AG08395 (cell line): ENCODE measurements at places on chromosomes 13 and 19.
A peak's percentile ranks its signal among the peaks of the same experiment; 100 is the strongest.

GRCh38 chr19:755063-755462 is 4.2 kb downstream of the MISP start:
- no peak for DNase-seq

- DNase-seq, result peak; percentile 95
Observed at GRCh38 chr19:55369653-55370304, 484 bp downstream of the IL11 start.

DNA sequence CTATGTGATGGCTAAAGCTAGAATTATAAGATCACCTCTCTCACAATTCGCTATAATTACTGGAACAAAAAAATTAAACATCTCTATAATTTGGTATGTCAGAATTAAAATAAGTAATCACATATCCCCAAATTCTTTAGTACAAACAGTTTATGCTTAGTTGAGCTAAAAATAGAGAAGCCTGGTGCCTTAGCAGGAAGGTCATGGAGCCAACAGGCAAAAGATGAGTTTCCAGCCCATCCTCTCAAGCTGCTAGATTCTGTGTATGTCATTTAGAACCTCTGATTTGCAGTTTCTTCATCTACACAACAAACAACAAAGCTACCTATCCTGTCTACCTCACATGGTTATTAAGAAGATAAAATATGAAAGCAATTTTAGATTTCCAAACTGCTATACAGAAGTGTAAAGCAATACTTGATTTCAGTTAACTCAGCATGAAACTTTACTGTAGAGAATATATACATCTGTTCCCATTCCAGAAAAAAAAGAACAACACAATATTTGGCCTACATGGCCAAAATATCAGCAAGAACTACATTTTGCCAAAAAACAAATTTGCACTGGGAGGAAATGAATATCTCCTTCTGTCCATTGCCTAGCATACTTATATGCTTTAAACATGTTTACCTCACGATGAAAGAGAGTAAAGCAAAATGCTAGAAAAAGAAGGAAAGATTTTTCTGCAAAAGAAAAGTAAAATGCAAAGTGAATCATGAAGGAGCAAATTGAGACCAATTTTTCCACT is 294.0 kb upstream of the MIR17HG start:
- DNase-seq, result no peak

DNA sequence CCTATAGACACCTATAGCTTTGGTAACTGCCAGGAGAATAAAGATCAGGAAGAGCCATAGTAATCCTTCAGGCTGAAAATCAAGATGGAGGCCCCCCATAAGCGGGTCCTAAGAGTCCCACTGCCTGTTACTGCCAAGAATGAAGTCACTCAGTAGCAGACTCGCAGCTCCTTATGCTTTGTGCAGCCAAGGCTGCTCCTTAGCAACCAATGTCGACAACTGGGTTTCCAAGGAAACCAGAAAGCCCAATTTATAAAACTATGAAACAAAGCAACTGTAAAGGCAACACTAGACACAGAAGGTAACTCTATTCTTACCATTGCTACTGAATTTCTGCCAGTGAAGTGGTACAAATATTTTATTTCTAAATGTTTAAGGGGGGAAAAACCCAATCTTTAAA is 56.5 kb downstream of the DCLK1 start:
- no peak for DNase-seq

- DNase-seq, result no peak
Observed at GRCh38 chr13:28479005-28479404, 15.9 kb downstream of the FLT1 start.

- no peak for DNase-seq
Observed at GRCh38 chr13:110938662-110939421, 24.0 kb upstream of the ANKRD10 start.

GRCh38 chr13:104460554-104460953 is 1394.3 kb upstream of the SLC10A2 start:
- no peak for DNase-seq
